ENCODE measurements at places on chromosomes 4 and X.
A peak's percentile ranks its signal among the peaks of the same experiment; 100 is the strongest.

DNA sequence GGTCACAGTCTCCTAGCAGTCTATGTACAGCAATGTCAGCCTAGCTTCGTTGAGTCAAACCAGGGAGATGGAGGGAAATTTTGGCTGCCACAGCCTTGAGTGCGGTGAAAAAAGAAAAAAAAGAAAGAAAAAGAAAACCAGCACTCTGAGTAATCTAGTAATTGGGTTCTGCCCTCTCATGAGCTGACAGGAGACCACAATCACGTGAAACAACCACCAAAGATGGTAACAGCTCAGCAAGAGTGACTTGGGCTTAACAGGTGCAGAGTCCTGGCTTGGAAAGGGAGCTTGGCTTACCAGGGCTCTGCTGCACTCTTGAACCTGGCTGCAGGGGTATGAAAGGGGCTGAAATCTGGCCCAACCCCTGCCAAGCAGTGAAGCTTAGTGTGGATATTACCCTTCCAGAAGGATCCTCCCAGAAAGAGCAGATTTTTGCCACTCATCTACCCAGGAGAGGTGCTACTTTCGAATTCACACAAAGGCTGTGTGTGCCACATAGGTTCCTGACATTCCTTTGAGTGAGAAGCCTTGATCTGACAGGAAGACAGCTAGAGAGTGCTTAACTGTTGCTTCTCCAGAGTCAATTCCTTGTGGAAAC is 350.3 kb downstream of the PTTG2 start:
- DNase-seq = peak; percentile 47

DNA sequence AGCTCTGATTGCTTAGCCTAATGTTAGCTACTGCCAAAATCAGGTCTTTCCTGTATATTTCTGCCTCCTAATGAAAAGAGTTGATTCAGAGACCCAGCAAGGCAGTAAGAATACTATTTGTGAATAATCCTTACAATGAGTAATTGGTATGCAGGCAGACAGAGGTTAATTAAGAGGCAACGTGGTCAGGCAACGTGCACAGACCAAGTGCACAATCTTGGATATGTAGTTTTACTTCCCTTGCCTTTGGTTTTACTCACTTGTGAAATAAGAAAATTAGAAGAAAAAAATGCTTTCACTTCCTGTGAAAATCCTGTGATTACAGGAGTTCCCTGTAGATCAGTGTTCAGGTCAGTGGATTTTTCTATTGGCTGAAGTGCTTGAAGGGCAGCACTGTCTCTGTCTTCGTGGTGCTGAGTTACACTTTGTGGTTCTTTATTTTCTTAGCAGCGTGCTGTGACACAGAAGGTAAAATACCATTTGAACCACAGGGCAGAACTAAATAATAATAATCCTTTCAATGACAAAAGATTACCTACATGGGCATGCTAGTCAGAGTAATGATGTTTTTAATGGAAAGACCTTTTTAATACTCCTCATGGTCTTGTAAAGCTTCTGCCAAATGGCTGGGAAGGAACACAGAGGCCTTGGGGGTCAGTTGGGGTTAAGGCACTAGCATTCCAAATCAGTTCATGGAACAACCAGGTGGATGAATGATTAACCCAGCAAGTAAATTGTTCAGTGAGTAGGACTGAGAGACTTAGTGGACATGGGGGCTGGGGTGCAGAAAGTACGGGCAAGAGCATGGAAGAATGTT is 430.9 kb downstream of the MAPK10 start:
- no peak for DNase-seq

DNA sequence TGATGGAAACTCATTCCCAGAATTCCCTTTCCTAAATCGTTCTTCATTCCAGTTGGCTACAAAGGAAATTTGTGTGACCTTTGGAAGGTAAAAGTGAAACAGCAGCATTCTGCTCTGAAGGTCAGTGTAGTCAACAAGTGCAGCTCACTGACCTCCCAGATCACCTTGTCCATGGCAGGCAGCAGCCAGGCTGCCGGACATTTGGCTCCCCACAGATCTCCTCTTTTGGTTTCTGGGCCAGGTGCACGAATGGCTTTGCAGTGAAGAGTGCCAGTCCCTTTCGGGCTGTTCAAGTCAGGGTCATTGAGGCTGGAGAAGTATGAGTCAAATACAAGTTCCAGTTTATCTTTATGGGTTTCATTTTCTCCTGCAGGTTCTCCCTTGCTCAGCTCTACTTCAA is 14.3 kb downstream of the GPRIN3 start:
- no peak for DNase-seq

- no peak for DNase-seq
These were observed 136.2 kb downstream of the CFAP299 start for GRCh38 chr4:80471756-80472155.

DNA sequence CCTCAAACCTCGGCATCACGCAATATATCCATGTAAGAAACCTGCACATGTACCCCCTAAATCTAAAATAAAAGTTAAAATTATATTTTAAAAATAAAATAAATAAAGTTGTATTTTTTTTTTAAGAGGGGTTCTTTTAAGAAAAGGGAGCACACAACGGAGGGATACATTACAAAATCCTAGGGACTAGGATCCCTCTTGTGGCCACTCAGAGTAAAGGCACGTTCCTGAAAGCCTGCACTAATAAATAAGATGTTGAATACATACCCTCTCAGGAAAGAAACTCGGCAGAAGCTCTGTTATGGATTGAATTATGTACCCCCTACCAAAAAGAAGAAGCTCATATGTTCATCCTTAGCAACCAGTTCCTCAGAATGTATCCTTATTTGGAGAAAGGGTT is 50.9 kb upstream of the PRDX4 start:
- DNase-seq = no peak

GRCh38 chrX:121084903-121085611 is 37.6 kb downstream of the GLUD2 start:
- DNase-seq = no peak

- no peak for DNase-seq
These were observed 42.2 kb downstream of the KLHL5 start for GRCh38 chr4:39104255-39104654.

DNA sequence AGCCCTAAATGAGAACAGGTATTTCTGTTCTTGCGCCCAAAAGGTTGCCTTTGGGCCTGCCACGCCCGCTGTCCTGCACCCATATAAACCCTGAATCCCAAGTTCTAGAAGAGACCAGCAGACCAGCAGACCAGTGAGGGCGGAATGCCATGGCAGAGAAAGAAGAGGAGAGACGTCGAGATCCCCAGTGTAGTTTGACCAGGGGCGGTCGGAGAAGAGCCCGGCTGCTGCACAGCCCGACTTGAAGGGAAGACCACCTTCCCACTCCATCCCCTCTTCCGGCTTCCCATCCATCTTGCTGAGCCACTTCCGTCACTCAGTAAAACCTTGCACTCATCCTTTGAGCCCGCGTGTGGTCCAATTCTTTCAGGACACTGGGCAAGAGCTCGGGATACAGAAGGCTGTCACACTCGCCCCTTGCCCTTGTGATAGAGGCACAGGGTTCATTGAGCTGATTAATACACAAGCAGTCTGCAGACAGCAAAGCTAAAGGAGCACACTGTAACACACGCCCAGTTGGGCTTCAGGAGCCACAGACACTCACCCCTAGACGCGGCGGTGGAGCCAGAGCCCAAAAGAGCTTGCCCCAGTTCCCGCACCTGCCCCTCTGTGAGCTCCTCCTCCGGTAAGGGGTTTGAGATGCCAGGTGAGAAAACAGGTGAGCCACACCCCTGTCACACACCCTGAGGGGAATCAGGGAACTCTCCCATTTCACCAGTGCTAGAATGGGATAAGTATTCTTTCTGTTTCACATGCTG is 230.8 kb downstream of the PCDH10 start:
- no peak for DNase-seq

GRCh38 chr4:168522356-168522755 is 25.5 kb downstream of the PALLD start:
- no peak for DNase-seq

- DNase-seq = no peak
These were observed 172.0 kb downstream of the CFAP299 start for GRCh38 chr4:80507507-80507906.

DNA sequence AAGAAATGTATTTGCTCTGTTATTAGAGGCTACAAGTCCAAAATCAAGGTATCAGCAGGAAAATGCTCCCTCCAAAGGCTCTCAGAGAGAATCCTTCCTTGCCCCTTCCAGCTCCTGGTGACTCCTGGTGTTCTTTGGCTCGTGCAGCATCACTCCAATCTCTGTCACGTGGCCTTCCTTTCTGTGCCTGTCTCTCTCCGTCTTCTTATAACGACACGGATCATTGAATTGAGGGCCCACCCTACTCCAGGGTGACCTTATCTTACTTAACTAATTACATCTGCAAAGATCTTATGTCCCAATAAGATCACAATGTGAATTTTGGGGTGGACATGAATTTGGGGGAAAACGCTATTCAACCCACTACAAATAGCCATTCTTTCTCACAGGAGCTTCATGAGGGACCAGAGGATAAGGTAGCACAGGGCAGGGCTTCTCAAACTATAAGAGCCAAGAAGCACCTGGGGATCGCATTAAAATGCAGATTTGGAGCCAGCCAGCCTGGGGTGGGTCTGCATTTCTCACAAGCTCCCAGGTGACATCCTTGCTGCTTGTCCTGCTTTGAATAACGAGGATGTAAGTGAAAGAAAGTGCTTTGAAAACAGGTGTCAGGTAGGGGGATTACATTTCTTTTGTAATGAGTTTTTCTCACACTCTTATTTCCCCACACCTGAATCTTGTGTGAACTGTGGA is 41.9 kb upstream of the APLN start:
- no peak for DNase-seq

- no peak for DNase-seq
These were observed 89.4 kb downstream of the IRF2 start for GRCh38 chr4:184384810-184385557.

- DNase-seq = no peak
These were observed 183.3 kb upstream of the INTU start for GRCh38 chr4:127449449-127449848.

DNA sequence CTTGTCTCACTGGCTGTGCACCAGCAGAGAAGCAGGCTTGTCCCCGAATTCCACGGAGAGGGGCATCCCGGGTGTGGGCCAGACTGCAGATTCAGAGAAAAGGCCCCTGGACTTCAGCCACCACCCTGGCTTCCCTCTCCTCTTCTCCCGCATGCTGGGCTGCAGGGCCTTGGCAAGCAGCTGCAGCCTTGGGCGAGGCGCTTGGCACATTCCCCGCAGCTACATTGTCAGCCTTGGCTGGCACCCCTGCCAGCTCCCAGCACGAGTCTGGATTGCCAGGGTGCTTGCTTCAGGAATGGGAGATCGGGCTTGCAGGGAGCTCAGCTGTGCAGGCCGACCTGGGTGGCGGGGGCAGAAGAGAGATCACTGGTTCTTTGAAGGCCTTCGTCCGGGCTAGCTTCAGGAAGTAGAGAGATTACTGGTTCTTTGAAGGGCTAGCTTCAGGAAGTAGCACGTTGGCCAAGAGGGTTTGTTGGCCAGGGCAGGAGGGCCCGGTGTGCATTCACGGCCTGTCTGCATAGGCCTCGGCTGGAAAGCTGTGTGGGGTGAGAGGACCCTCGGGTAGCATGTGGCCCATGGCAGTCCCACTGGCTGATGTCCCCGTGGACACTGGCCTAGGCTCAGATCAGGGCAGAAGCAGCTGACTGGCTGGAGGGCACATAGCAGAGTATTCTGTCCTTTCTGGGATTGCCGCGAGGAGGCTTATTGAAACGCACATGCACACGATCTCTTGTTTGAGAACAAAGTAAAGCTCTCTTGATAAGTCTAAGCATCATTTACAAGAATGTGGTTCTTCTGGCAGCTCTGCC is 2.7 kb downstream of the ABCD1 start:
- DNase-seq = no peak

Data from activated effector memory CD4-positive, alpha-beta T cell treated with Interleukin-2 at 50 U/mL for 16 hours (primary cell).